Epithelial cell of proximal tubule (primary cell): ENCODE measurements at places on chromosomes 2 and 18. TPM values are rescaled to one million over a fixed set of nuclear protein-coding genes. Genes with fewer than 3 reads are reported as not detected.

DNA sequence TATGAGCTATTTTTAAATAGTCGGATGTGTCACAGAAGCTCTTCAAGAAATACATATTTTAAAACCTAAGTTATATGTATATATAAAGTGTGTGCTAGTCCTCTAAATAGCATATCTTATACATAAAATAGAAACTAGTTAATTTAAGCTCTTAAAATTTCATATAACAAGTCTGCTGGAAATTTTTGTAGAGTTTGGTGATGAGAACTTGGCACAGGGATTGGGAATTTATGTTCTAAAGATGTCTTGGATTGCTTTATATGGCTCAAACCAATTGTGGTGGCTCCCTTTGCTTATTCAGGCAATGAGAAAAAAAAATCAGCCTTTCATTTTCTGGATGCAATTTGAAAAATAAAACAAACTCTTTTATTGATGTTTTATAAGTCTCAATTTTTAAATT is 142.8 kb upstream of the KCNJ3 start:
- no peak for DNase-seq

DNA sequence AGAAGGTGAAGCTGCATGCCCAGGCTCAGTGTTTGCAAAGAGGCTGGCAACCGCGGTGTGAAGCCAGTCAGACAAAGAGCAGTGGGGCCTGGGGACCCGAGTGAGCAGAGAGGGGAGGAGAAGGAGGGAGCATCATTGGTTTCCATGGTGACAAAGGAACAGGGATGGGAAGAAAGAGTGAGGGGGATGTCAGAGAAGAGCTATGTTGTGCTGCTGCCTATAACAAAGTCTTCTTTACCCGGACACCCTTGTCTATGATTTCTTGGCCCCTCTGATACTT is 14.5 kb downstream of the TMEM247 start:
- DNase-seq = no peak

- no peak for DNase-seq
These were observed 35.8 kb downstream of the SH3RF3 start for GRCh38 chr2:109164739-109165221.

GRCh38 chr2:128374001-128374710 is 55.5 kb upstream of the HS6ST1 start:
- DNase-seq = no peak

- DNase-seq = no peak
These were observed 49.4 kb upstream of the CWC22 start for GRCh38 chr2:180056367-180057118.

DNA sequence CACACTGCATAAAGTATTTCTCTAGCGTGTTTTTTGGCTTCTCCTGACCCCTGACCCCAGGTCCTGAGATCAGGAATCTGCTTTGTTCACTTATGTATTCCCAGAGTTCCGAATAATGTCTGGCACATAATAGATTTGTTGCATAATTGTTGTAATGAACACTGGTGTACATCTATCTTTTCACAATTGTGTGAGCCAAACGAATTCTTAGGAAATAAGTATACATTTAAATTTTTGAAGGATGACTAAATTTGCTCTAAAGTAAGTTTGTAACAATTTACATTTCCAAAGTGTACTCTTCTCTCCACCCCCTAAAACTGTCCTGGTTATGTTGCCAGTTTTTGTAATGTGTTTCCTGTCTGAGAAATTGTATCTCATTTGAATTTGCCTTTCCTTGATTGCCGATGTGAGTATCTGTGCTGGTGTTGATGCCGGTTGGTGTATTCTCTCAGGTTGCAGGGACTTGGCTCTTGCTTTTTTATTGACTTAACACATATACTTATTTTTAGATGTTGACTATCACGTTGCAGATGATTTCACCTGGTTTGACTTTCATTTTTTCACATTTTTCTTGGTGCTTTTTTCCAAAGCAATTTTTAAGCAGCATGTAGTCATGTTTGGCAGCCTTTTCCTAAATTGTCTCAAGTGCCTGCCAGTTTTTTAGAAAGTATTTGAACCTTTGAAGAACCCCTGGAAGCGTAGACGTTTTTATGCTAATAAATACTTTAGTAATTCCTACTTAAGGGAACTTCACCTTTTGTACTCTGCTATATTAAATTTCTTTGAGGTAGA is 16.1 kb upstream of the FARP2 start:
- no peak for DNase-seq

DNA sequence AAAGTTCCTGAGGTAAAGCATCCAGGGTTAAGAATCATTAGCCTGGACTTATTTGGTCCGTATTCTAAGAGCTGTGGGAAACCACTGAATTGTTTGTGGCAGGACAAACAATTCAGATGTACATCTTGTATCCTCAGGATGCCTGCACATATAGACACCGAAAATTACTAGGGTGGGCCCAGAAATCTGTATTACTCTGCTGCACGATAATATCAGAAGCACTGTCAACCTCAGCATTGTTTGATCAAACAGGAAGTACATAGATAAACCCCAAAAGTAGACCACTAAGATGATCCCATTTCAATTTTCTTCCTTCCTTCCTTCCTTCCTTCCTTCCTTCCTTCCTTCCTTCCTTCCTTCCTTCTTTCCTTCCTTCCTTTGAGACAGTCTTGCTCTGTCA is 34.2 kb upstream of the SPRED2 start:
- no peak for DNase-seq

DNA sequence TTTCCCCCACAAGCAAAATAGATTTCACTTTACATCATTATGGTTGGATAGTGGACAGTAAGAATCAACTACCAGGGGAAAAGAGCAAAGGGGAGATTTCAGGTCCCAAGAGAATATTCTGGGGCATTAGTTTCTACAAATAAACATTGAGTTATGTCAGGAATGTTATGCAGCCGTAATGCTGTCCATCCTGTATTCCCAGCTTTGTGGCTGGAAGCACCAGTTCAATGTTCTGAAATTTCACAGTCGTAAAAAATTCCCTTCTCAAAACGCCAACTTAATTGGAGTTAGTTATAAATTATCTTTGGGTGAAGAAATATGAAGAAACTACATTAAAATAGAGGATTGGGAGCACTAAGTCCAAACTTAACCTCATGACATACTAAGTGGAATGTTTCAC is 141.5 kb upstream of the FIGN start:
- peak; percentile 42 for DNase-seq

The ARHGEF4 gene
- total RNA-seq = 2.1 and 3.2 TPM in 2 replicates

The INHBB gene
- total RNA-seq = 0.23 and 0.87 TPM in 2 replicates

The GKN2 gene
- not detected in 2 replicates for total RNA-seq
